GM23248 (cell line): ENCODE measurements at places on chromosomes 2 and 18. TPM values are rescaled to one million over a fixed set of nuclear protein-coding genes. Genes with fewer than 3 reads are reported as not detected.

The DPY30 gene
- polyA plus RNA-seq: 147 and 159 TPM in 2 replicates

The CDC42EP3 gene
- polyA plus RNA-seq: 289 and 295 TPM in 2 replicates

The FBLN7 gene
- 1.6 and 1.8 TPM in 2 replicates for polyA plus RNA-seq

The SLC11A1 gene
- polyA plus RNA-seq: 0.13 and 0.16 TPM in 2 replicates

The ANKRD62 gene
- polyA plus RNA-seq: not detected in 2 replicates

The KRTCAP3 gene
- polyA plus RNA-seq: 0.56 and 0.67 TPM in 2 replicates

The ARHGEF4 gene
- 7.4 and 9.6 TPM in 2 replicates for polyA plus RNA-seq

The LOXHD1 gene
- polyA plus RNA-seq: not detected in 2 replicates

The LINC00305 gene
- polyA plus RNA-seq: not detected in 2 replicates

The CPO gene
- polyA plus RNA-seq: 0.20 TPM in 1 of 2 replicates, not detected in the other

The PLB1 gene
- polyA plus RNA-seq: 0.25 and 0.44 TPM in 2 replicates

The LIMS3 gene
- polyA plus RNA-seq: 7.6 and 10.2 TPM in 2 replicates

The OSBPL6 gene
- 10.6 and 11.8 TPM in 2 replicates for polyA plus RNA-seq

The C1QL2 gene
- not detected in 2 replicates for polyA plus RNA-seq

The KLHL14 gene
- polyA plus RNA-seq: not detected in 2 replicates

The SOS1 gene
- 3.8 and 5.0 TPM in 2 replicates for polyA plus RNA-seq

The RAX gene
- polyA plus RNA-seq: not detected in 2 replicates

The LYG2 gene
- not detected in 2 replicates for polyA plus RNA-seq

The LBX2 gene
- polyA plus RNA-seq: 0.87 and 1.1 TPM in 2 replicates

The SLC8A1 gene
- 11.6 and 13.8 TPM in 2 replicates for polyA plus RNA-seq

The CRYGD gene
- polyA plus RNA-seq: not detected in 2 replicates

The REV1 gene
- 14.4 and 15.1 TPM in 2 replicates for polyA plus RNA-seq

The L3MBTL4 gene
- not detected in 2 replicates for polyA plus RNA-seq

The ACKR3 gene
- polyA plus RNA-seq: 8.5 and 10.4 TPM in 2 replicates

The ITPRIPL1 gene
- polyA plus RNA-seq: 0.06 and 0.19 TPM in 2 replicates

The CYP1B1 gene
- 112 and 116 TPM in 2 replicates for polyA plus RNA-seq

The GPR55 gene
- polyA plus RNA-seq: 0.20 TPM in 1 of 2 replicates, not detected in the other

The MC4R gene
- polyA plus RNA-seq: 0.14 and 0.33 TPM in 2 replicates

The SERPINB12 gene
- polyA plus RNA-seq: not detected in 2 replicates

The SPP2 gene
- not detected in 2 replicates for polyA plus RNA-seq

The HMSD gene
- polyA plus RNA-seq: 0.83 TPM in 1 of 2 replicates, not detected in the other

The C2orf78 gene
- polyA plus RNA-seq: not detected in 2 replicates

The MAPRE3 gene
- 21.6 and 23.0 TPM in 2 replicates for polyA plus RNA-seq

The BOD1L2 gene
- not detected in 2 replicates for polyA plus RNA-seq

The COL6A3 gene
- 344 and 350 TPM in 2 replicates for polyA plus RNA-seq

The FRZB gene
- 0.08 TPM in 1 of 2 replicates, not detected in the other for polyA plus RNA-seq

The EFR3B gene
- 0.51 and 0.75 TPM in 2 replicates for polyA plus RNA-seq

The DUSP2 gene
- 3.1 and 3.3 TPM in 2 replicates for polyA plus RNA-seq

The C2orf68 gene
- 30.4 and 31.3 TPM in 2 replicates for polyA plus RNA-seq

The KIF1A gene
- polyA plus RNA-seq: 0.05 and 0.22 TPM in 2 replicates

The DYNAP gene
- not detected in 2 replicates for polyA plus RNA-seq
